ENCODE measurements at places on chromosomes 4 and X.

DNA sequence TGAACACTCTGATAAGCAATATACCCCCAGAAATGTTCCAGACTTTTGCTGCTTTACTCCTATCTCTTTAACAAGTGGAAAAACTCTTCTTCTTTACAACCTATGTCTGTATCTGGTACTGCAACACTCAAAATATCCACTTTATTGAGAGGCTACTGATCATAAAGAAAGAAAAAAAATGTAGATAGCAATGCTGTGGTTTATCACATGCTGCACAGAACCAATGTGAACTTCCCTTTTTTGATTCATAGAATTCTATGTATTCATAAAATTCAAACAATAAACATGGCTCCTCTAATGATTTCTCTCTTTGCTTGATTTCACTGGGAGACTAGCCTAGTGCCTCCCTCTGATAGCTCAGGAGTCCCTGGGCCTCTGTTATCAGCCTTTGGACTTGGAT is 223.5 kb downstream of the ZNF674 start:
- DNase-seq, result no peak

GRCh38 chrX:110316351-110317060 is 1.4 kb downstream of the AMMECR1 start:
- no peak for DNase-seq

GRCh38 chr4:143281507-143282190 is 55.0 kb upstream of the GAB1 start:
- DNase-seq, result no peak

- DNase-seq, result no peak
Measured at GRCh38 chrX:72080800-72081199, 50.9 kb downstream of the RTL5 start.

GRCh38 chrX:110086162-110086915 is 83.4 kb downstream of the TMEM164 start:
- no peak for DNase-seq

- DNase-seq, result no peak
Measured at GRCh38 chr4:66023061-66023460, 352.8 kb upstream of the EPHA5 start.

DNA sequence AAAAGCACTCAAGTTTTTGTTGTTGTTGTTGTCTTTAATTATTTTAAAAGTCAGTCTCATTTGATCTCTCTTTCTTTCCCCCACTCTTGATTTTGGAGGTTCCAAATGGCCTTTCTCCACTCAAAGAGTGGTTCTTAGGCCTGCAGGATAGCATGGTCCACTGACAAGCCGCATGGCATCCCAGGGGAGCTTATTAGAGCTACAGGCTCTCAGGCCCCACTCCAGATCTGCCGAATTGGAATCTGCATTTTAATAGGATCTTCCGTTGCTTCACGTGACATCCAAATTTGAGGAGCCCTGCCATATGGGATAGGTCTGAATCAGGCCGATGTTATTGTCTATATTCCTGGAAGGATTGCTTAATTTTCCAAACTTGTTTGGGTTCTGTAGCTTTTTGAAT is 72.1 kb downstream of the CPE start:
- DNase-seq, result no peak

- no peak for DNase-seq
Measured at GRCh38 chr4:163111588-163111987, 55.1 kb downstream of the NAF1 start.

- no peak for DNase-seq
Measured at GRCh38 chrX:50565718-50566117, 95.1 kb upstream of the DGKK start.

- DNase-seq, result no peak
Measured at GRCh38 chr4:126004941-126005340, 690.2 kb downstream of the FAT4 start.

DNA sequence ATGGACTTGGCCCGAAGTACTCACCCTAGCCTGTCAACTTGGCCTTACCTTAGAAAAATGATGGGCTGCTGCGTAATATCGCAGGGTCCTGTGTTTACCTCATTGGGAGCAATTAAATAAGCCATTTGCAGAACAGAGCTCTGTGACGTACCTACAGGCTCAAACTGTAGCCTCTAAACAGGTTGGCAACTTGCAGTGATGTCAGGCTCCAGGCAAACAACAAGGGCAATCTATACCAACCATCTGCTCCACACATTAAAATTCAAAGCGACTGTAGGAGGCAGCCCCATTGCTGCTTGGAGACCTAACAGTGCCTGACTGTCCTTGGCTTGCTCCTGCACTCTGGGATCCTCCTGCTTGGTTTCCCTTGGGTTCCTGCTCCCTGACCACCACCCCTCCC is 17.2 kb downstream of the VGLL1 start:
- no peak for DNase-seq

DNA sequence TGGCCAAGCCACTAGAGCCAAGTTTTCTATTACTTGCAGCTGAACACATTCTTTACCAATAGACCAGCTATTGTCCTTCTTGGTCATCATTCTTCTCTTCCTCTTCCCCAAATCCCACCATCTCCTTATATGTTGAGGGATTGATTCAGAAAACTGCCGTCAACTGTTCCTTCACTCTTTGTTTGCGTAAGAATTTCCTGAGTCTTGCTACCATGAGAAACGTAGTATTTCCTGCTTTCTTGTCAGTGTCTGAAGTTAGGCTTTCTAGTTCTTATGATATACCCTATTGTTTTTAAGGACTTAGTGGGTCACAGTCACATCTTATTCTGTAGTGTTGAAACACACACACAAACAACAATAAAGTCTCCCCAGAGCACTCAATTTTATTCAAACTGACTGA is 20.1 kb downstream of the IGFBP7 start:
- no peak for DNase-seq

GRCh38 chr4:100421361-100421978 is 96.4 kb downstream of the EMCN start:
- no peak for DNase-seq

DNA sequence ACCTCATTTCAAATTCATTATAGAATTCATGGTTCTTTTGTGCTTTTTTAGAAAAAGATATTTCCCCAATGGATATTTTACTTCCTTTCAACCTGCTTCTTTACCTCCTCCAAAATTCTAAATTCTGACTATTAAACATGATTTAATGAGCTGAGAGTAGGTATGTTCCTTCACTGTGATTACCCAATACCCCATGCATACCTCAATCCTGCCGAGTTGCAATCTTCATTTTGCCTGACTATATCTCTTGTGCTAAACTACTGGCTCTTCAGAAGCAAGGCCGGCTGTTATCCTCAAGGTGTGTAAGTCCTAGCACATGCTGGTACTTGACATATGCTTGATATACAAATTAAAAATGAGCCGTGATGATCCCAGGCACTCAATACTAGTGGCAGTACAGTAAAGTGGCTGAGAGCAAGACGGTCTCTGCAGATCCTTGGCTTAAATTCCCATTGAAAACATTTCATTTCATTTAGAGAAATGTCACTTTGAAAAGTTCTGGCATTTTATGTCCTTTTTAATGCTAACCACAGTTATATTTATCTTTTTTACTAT is 320.4 kb downstream of the KCNIP4 start:
- DNase-seq, result no peak

- no peak for DNase-seq
Measured at GRCh38 chr4:148633720-148634119, 191.5 kb upstream of the NR3C2 start.

DNA sequence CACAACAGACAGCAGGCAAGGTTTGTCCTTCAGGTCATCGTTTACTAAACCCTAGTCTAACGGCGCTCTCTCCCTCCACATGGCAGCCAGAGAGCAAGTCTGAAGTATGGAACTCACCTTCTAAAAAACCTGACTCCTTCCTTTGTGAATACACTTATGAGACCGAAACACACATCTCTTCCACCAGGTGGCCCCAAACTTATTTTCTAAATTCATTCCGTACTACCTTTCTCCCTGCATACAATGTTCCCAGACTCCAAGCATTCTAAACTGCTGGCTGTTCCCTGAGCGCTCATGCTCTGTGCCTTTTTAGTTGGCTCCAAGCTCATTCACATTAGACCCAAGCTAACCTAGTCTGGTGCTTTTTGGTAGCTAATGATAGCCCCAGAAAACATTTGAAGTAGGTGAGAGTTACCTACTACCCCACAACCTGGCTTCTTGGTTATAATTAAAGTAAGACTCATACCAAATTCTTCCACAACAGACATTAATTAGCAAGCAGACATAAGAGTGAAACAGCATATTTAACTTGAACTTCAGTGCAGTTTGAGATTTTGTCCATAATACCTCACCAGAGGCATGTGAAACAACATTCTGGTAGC is 67.6 kb upstream of the DCLK2 start:
- no peak for DNase-seq

GRCh38 chrX:151030845-151031244 is 47.7 kb downstream of the HMGB3 start:
- DNase-seq, result no peak

DNA sequence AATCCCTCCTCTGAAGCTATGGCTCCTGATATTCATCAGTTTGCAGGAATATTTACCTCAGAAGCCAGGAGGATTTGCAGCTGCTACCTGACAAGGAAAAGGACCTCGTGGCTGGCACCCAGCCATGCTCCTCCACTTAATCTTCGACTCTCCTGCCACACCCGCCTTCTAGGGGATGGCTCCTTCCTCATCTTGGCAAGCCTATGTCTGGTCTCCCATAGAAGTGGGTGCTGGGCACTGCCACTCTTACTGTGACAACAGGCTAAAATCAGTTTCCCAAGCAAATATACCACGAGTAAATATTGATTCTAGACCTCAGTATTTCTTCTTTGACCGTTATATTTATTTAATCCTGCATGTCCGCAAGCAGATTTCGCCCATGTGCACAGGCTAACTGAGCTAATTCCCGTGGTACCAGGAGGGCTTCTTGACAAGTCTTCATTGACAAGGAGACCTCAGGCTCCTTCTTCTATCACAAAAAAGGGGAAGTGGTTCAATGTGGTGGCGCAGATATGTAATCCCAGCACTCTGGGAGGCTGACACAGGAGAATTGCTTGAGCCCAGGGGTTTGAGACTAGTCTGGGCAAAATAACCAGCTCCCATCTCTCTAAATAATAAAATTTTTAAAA is 52.6 kb upstream of the DCTD start:
- no peak for DNase-seq

DNA sequence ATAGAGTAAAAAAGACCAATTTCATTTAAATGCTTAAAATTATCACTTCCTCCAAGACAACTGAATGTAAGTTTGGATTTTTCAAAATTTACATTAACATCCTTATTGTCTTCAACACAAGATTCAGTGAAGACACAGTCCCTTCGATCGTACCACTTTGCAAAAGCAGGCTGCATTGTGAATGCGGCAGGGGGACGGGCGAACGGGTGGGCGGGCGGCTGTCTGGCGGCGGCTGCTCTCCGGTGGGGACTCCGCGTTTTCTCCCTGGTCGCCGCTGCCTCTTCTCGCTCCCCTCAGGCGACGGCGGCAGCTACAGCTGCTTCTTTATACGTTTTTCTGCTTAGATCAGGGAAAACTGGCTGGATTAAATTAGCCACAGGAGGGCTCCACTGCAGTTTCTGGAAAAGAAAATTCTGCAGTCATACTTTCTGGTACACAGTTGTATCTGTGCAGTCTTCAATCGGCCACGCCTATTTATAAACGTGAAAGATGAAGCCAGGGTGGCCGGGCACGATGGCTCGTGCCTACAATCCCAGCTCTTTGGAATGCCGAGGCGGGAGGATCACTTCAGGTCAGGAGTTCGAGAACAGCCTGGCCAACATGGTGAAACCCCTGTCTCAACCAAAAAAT is 33.9 kb upstream of the HPF1 start:
- DNase-seq, result peak; percentile 55

- no peak for DNase-seq
Measured at GRCh38 chrX:148771440-148771839, 271.0 kb downstream of the AFF2 start.

DNA sequence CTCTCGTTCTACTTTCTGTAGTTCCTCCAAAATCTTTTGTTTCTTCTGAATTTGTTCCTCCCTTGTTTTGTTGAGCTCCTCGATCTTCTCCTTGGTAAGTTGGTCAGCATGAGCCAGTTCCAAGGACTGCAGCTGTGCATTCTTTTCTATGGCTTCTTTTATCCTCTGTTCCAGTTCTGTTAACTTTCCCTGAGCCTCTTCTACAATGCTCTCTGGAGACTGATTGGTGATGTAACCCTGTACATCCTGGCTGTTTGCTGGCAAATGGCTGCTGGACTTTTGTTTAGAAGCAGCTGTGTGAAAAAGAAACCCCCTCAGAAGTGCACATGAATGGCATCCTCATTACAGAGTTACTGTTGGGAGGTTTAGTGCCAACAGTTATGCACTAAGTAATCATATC is 70.5 kb upstream of the COX18 start:
- DNase-seq, result no peak

- DNase-seq, result peak; percentile 64
Measured at GRCh38 chr4:6180841-6181631, 19.3 kb downstream of the JAKMIP1 start.

- DNase-seq, result no peak
Measured at GRCh38 chrX:120306630-120307029, 4.6 kb downstream of the TMEM255A start.

GRCh38 chr4:38647101-38647819 is 16.7 kb upstream of the KLF3 start:
- no peak for DNase-seq

DNA sequence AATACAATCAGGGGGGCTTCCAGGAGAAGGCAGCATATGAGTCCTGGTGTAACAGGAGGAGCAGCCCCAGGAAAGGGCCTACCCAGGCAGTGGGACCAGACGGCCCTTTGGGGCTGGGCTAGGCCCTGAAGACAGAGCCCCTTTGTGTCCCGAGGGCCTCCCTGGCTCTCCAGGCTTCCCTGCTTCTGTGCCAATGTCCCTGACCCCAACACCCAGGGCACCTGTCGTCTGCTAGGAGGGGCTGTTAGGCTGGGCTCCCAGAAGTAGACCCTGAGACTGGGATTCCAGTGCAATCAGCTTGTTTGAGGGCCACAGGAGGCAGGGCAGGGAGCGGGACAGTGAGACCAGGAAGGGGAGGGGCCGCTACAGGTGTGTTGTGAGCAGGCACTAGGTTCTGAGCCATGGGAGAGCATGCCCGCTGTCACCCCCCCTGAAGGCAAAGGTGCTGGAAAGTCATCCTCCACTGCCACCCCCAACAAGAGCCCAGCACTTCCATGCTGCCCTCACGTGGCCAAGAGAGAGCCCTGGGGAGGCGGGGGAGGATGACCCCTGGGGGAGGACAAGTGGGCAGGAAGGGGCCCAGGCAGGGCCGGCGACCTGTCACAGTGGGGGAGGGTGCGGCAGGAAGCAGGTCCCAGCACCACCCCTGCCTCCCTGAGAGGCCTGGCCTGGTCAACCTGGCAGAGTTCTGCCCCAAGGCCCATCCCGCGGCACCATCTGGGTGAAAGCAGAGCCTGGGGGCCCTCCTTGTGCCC is 64.8 kb downstream of the ADRA2C start:
- no peak for DNase-seq

DNA sequence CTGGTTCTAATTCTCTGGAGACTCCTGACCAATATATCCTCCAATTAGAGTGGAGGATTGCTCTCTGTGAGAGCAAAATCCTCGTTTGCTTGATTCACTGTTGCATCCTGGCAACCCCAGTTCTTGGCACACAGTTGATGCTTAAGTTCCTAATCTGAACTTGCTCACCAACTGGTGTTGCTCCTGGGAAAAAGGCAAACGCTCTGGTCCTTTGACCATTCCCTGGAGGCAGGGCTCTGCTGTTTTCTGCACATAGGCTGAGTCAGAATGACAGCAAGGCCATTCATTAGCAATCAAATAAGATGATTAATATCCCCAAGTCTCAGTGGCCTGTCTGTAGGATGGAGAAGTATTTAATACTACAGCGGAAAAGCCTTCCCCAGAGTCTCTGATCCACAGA is 172.7 kb upstream of the TBC1D9 start:
- no peak for DNase-seq

- DNase-seq, result no peak
Measured at GRCh38 chrX:31333165-31333831, 261.5 kb upstream of the FTHL17 start.
